ENCODE measurements at places on chromosomes 13 and 19. TPM values are rescaled to one million over a fixed set of nuclear protein-coding genes. Genes with fewer than 3 reads are reported as not detected.

The ZNF749 gene
- total RNA-seq = 3.4 TPM

- DNase-seq = no peak
Measured at GRCh38 chr13:53136554-53137215, 108.1 kb downstream of the OLFM4 start.

GRCh38 chr19:7545904-7546303 is 10.4 kb downstream of the PNPLA6 start:
- DNase-seq = no peak

GRCh38 chr13:40485611-40486517 is 180.6 kb downstream of the FOXO1 start:
- no peak for DNase-seq

The LHB gene
- total RNA-seq = not detected

DNA sequence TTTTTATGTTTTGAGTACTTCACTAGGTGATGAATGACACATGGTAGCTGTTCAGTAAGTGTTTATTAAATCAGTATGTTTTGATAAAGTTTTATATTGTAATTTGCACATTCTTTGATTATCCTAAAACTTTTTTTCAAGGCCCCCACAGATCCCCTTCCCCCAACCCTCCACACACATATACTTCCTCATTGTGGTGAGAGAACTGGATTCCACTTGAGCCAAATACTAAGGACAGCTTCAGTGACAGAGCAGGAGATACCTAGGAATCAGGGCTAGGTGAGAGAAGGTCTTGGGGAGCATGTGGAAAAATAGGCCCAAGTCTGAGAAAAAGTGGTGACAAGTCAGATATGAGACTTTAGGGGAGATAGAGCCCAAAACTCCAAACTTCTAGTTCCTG is 174.6 kb downstream of the TDRD3 start:
- DNase-seq = no peak

The TBXA2R gene
- total RNA-seq = 2.6 TPM

DNA sequence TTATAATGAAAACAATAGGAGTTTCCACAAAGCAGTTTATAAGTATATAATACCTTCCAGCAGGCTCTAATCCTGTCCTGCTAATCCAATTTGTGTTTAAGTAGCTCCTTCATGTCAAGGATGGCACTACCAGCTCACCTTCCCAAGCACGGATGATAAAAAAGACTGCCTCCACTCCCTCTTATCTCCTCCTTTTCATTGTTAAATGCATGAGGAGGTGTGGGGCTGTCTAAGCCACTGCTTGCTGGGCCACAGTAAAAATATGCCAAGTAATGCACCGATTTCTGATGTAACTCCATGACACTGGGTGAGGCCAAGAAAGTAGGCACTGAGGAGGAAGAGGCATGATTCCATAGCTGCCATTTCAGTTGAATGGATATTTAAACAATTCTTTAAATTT is 193.1 kb downstream of the ZIC5 start:
- DNase-seq = no peak

The RNF113B gene
- not detected for total RNA-seq

- DNase-seq = no peak
Measured at GRCh38 chr13:39877134-39877533, 221.7 kb downstream of the COG6 start.

DNA sequence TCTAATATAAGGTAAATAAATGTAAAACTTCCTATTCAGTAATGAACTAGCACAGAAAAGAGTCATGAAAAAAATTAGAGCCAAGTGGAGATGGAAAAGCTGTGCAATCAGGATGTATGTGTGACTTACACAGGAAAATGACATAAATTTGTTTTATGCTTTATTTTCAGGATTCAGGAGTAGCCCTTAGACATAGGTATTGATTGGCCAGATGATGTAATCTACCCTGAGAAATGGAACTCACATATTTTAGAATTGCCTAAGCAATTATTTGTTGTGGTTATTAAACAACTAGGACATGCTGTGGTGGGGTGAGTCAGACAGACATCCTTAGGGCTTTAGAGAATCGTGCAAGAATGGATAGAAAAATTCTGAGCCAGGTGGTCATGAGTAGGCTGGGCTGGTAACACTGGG is 110.6 kb downstream of the PCDH9 start:
- DNase-seq = no peak

DNA sequence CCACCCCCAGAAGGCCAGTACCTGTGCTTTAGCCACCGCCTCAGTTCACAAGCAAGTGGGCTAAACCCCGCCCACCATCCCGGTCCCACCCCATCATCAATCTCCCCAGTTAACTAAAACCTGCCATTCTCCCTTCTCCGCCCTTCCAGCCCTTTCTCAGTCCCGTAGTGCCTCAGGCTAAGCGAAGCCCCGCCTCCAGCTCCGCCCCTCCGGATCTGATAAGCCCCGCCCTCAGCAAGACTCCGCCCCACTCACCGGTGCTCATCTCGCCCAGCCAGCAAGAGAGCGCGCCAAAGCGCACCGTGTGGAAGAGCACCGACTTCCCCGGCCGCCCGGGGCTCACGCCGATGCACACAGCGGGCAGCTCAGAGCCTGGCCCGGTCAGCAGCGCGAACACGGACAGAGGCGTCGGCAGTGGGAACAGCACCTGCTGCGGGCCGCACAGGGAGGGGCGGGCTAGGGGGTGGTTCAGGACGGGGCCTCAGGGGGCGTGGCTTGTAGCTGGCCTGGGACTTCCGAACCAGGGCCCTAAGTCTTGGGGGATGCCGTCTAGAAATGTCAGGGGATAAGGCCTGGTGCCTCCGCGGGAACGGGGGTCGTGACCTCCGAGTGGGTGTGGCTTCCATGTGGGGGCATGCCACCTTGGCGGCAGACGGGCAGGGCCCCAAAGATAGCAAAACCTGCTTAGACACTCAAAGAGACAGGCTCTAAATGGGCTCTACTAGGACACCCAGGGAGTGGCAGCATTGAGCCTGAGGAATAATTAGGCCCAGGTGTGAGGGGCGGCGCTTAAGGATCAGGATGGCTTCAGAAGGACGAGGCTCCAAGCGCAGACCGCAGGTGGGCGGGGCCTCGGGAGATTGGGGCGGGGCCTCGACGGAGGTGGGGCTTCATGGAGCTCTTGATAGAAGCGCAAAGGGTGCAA is 21.4 kb downstream of the MAP4K1 start:
- no peak for DNase-seq

DNA sequence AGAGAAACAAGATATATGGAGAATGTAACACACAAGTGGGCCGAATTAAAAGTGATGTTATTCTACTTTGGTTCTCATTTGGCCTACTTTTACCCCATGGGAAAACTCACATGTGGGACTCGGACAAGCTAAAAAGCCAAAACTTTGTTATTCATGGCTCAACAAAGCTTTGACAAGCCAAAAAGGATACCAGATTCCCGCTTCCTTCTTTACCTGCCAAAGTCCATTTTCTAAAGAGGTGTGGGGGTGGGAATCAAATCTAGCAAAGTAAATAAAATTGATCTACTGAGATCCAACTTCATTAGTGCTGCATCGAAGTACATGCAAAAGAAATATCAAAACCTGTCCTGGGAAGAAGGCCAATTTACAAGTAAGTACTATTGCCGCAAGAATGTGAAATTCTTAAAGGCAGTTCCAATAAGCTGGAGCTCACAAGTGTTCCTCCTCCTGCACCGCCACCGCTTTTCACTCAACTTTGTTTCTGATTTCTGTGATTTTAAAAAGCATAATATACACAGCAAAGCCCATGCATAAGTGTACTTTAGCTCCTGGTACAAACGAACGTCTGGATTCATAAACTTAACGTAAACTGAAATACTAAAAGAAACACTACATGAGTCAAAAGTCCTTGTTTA is 1.1 kb downstream of the LNX2 start:
- no peak for DNase-seq

The PSG1 gene
- total RNA-seq = not detected

DNA sequence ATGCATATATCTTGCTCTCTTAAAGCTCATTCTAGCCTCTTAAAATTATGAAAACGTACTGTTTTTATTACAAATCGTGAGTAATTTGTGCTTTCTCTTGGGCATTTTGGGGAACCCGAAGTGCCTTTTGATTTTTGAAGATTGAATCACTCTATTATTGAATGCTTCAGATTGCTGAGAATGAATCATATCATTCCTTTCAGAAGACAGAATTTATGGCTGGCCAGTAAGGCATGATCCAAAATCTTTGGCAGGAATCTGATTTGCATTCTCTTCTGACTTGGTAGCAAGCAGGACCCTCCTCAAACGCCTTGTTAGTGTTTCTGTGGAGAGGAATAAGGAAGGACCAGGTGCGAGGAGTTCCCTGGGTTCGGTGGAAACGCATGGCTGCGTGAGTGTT is 49.5 kb downstream of the STARD13 start:
- DNase-seq = no peak

- DNase-seq = no peak
Measured at GRCh38 chr13:31944262-31945160, 87.1 kb upstream of the FRY start.

- DNase-seq = no peak
Measured at GRCh38 chr13:102679449-102680132, 15.3 kb downstream of the METTL21C start.

The NLRP13 gene
- not detected for total RNA-seq

DNA sequence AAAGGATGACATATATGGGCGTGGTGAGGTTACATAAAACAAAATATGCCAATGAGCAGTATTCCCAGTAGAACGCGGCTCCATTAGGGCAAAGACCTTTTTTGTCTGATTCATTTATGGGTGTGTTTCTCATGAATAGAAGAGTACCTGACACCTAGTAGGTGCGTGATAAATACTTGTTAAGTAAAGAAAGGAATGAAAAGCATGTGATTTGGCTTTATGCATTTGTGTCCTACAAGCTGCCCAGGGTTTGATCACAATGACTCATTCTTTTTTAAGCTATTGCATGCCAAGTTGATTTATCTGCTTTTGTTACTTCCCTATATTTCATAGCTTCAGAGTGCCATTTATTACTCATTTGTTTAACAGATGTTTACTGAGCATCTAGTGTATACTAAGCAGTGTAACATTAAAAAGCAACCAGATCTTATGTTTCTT is 19.1 kb upstream of the KCTD4 start:
- DNase-seq = no peak

The IFNL1 gene
- not detected for total RNA-seq

The DCT gene
- 0.22 TPM for total RNA-seq

- no peak for DNase-seq
Measured at GRCh38 chr13:107999751-108000150, 215.6 kb downstream of the LIG4 start.

The TMEM59L gene
- 1.6 TPM for total RNA-seq

GRCh38 chr19:13782537-13782936 is 8.3 kb downstream of the C19orf53 start:
- no peak for DNase-seq

DNA sequence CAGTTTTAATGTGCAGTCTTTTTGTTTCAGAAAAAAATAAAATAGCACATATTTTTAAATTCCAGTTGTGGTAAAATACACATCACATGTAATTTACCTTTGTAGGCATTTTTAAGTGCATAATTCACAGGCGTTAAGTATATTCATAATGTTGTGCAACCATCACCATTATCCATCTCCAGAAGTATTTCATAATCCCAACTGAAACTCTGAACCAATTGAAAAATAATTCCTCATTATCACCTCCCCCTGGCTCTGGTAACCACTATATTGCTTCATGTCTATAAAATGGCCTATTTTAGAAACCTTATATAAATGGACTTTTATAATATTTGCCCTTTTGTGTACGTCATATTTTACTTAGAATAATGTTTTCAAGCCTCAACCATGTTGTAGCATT is 756.5 kb upstream of the KLHL1 start:
- no peak for DNase-seq

DNA sequence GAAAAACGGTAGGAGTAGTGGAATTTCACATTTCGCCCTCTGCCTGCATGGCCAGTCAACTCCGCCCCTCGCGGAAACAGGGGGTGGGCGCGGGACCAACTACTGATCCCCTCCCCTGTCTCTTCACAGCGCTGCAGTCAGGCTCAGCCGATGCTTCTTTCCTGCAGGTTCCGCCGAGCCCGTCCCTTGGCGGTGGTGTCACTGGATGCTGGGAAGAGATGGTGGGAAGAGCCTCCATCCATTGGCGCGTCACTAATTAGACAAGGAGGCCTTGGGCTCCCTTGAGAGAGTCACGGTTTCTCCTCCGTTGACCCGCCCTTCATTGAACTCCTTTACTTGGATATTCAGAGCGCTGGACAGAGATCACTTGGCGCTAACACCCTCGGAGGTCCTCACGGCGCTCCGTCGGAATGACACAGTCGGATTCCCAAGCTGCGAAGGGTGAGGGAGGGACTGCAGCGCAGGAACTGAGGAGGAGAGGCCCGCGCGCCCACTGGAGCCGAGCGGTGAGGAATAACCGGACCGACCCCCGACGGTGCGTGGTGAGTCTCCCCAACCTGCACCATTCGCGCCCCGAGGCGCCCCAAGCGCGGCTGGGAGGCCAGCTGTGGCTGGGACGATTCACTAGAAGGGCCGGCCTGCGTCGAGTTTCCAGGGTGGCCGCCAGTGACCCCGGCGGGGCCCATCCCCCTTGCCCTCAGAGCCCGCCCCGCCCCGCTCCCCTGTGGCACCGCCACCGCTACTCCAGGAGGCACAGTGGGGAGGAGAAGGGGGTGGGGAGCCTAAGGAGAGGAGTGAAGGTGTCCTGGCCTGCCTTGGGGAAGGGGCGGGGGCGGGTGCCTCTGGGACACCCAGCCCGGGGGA is 11.2 kb upstream of the CEACAM21 start:
- DNase-seq = no peak

The TNNI3 gene
- total RNA-seq = 4,564 TPM

- DNase-seq = no peak
Measured at GRCh38 chr19:54612428-54612827, 17.9 kb upstream of the LILRB1 start.

The LGI4 gene
- 8.1 TPM for total RNA-seq

Data from Right ventricle myocardium superior (tissue), 1 donor.